HepG2 (cell line): ENCODE measurements at places on chromosomes 13 and 19. TPM values are rescaled to one million over a fixed set of nuclear protein-coding genes. Genes with fewer than 3 reads are reported as not detected.
A peak's percentile ranks its signal among the peaks of the same experiment; 100 is the strongest.

Gene EMP3
- 1.6 and 2.2 TPM in 2 replicates for total RNA-seq

Gene KDELR1
- 70.8 and 134 TPM in 2 replicates for total RNA-seq

GRCh38 chr19:1830978-1831377, 17.3 kb downstream of the REXO1 start:
- no peak overlapping the region for H3K4me3 ChIP-seq
- H3K27me3 ChIP-seq: no peaks in the 10 kb centered on the region
- peaks cover 12% of the 10 kb centered on the region; the same call in 1 of the 3 replicates for H3K36me3 ChIP-seq
- H3K4me1 ChIP-seq: no peaks in the 10 kb centered on the region
- DNase-seq: no peak
- no peak overlapping the region for H3K27ac ChIP-seq

GRCh38 chr19:14520543-14520942, 2.3 kb upstream of the DNAJB1 start:
- H3K36me3 ChIP-seq: peaks cover 11% of the 10 kb centered on the region
- H3K27me3 ChIP-seq: no peaks in the 10 kb centered on the region; the same call in 2 of the 3 replicates
- no peak for DNase-seq
- peak overlapping the region; percentile 97 for H3K27ac ChIP-seq

- no peak overlapping the region for H3K27ac ChIP-seq
- no peaks in the 10 kb centered on the region for H3K36me3 ChIP-seq
- DNase-seq: no peak
Measured at GRCh38 chr19:1938071-1938470, 2.9 kb upstream of the CSNK1G2 start.

- H3K27ac ChIP-seq: no peak overlapping the region
- no peaks in the 10 kb centered on the region for H3K4me1 ChIP-seq
- no peak overlapping the region for H3K4me3 ChIP-seq
Measured at GRCh38 chr19:19327672-19328071, 7.0 kb downstream of the MAU2 start.

DNA sequence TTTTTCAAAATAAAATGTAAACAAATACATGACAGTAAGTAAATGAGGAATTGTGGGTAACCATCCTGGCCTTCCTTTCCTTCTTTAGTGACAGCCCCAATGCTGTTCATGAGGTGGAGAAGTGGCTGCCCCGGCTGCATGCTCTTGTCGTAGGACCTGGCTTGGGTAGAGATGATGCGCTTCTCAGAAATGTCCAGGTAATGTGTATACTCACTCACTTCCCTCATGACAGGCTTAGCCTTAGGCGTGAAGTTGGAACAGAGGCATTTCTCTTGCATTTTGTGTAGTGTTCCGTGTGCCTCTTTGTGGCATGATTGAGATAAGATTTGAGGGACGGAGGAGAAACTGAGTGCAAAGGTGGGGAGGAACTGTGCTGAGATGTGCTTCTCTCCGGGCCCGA, 12.0 kb downstream of the NAXD start:
- no peak overlapping the region for H3K4me3 ChIP-seq
- H3K36me3 ChIP-seq: peaks cover 19% of the 10 kb centered on the region
- no peaks in the 10 kb centered on the region for H3K27me3 ChIP-seq
- H3K4me1 ChIP-seq: peaks cover 14% of the 10 kb centered on the region; the same call in 1 of the 2 replicates
- no peak overlapping the region for H3K27ac ChIP-seq

DNA sequence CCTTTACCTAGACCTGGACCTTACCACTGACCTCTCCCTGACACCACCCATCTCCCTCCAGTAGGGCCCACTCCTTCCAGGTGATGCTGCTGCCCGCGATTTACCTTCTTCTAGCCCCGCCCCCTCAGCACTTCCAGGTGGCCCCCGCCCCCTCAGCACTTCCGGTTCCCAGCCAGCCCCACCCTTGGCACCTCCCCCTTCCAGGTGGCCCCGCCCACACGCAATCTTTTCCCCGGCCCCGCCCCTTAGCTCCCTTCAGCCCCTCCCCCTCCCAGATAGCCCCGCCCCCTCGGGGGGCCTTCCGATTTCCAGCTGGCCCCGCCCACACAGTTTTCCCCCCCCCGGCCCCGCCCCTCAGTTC, 586 bp downstream of the LIG1 start:
- no peaks in the 10 kb centered on the region for H3K27me3 ChIP-seq
- peaks cover 5% of the 10 kb centered on the region for H3K36me3 ChIP-seq
- peaks cover 26% of the 10 kb centered on the region for H3K4me1 ChIP-seq
